ENCODE measurements at places on chromosomes 11 and 22.
A peak's percentile ranks its signal among the peaks of the same experiment; 100 is the strongest.

DNA sequence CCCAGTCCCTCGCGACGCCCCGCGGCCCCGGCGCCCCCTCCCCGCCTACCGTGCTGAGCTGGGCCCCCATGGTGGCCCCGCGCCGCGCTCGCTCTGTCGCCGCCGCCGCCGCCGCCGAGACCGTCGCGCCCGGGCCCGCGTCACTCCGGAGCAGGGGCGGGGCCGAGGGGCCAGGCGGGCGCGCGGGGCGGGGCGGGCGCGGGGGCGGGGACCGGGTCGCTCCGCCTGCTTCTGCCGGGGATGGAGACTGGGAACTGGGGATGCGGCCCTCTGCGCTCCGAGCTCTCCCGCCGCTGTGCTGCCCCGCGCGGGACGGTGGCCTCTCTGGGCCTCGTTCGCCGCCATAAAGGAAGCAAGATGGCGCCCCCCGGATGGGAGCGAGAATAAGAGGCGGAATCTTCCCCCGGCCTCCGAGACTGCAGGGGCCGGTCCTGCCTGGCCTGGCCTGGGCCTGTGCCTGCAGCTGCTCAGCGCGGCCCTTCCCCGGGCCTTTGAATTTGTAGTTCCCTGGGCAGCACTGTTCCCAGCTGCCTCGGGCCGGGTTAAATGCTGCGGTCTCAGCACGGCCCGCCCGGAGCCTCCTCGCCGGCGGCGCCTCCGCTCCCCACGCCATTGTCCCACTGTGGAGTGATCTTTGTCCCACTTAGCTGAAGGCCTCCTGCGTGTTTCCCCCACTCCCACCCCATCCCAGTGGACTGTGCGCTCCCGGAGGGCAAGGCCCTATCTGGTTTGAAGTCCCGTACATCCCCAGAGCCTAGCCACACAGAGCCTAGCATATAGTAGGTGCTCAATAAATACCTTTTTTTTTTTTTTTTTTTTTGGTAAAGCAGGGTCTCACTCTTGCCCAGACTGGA lies at the start of gene CYB5R3:
TSS of gene CYB5R3 (minus strand) at position 147 of the 854 bp plus-strand sequence. CDS start at position 70, 77 bp downstream.
- H3K36me3 ChIP-seq = no peaks in the 10 kb centered on the region
- no peaks in the 10 kb centered on the region for H3K27me3 ChIP-seq
- DNase-seq = peak; percentile 74
- H3K4me1 ChIP-seq = peaks cover 33% of the 10 kb centered on the region
- peak within 1 kb of the TSS; percentile 87 for H3K4me3 ChIP-seq

- no peaks in the 10 kb centered on the region for H3K36me3 ChIP-seq
- peaks cover 7% of the 10 kb centered on the region for H3K4me1 ChIP-seq
- no peaks in the 10 kb centered on the region for H3K27me3 ChIP-seq
- DNase-seq = no peak
- H3K4me3 ChIP-seq = no peak overlapping the region
Observed at GRCh38 chr11:1832920-1833295, 1.9 kb upstream of the SYT8 start.

DNA sequence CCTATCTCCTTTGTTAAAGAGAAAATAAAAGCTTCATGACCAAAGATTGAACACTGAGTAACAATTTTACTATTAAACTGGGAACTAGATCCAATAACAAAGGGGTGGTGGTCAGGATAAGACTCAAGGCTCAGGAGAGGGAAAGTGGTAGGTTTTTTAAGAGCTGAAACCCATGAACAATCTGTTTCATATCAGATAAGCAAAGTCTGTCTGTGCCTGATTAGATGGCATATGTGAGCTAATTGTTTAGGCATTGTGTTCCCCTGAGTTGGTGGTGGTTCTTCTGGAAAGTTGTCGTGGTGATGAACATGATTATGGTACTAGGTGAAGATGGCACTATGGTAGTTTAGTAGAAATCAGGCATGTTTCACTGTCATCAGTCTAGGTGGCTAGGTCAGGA lies 24.4 kb downstream of the USP47 start:
- no peak overlapping the region for H3K27ac ChIP-seq
- no peak overlapping the region for H3K4me3 ChIP-seq
- no peaks in the 10 kb centered on the region for H3K36me3 ChIP-seq
- no peaks in the 10 kb centered on the region for H3K27me3 ChIP-seq

DNA sequence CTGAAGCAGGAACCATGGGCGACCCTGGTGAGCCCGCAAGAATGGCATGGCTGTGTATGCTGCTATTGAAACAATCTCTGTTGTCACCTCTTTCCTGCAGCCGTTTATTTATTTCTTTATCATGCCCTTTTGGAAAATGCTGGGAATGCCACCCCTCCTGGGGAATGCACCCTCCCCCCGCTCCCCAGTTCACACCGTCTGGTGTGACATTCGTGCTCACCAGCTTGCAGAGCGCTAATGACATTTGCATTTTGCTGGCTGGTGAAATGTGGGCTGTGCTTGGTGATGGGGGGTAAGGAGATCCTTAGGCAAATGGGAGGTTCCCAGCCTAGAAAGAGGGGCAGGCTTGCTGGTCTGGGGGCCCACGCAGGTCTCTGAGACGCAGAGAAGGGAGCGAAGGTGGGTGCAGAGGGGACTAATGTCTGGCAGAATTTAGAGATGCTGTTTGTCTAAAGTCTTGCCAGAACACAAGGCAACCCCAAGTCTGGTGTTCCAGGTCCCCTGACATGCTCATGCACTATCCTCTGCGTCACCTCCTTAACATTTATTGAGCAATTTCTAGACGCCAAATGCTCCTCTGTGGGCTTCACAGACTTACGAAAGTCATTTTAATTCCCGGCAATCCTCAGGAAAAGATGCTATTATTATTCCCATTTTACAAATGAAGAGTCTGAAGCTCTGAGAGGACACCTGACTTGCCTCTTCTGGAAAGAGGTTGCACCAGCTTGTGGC lies 91.7 kb downstream of the TP53I11 start:
- no peak overlapping the region for H3K27ac ChIP-seq
- peaks cover 17% of the 10 kb centered on the region for H3K4me1 ChIP-seq
- no peaks in the 10 kb centered on the region for H3K27me3 ChIP-seq
- no peak overlapping the region for H3K4me3 ChIP-seq
- peaks cover 5% of the 10 kb centered on the region for H3K36me3 ChIP-seq

- H3K27ac ChIP-seq = no peak overlapping the region
- no peaks in the 10 kb centered on the region for H3K4me1 ChIP-seq
- no peak for DNase-seq
- no peaks in the 10 kb centered on the region for H3K36me3 ChIP-seq
Observed at GRCh38 chr22:35593891-35594470, 23.1 kb downstream of the MB start.

- no peak for DNase-seq
- no peaks in the 10 kb centered on the region for H3K36me3 ChIP-seq
- H3K4me3 ChIP-seq = no peak overlapping the region
- no peaks in the 10 kb centered on the region for H3K27me3 ChIP-seq
- no peaks in the 10 kb centered on the region for H3K4me1 ChIP-seq
Observed at GRCh38 chr22:33811686-33812085, 108.6 kb downstream of the LARGE1 start.

GRCh38 chr11:111272420-111272819 lies 25.9 kb upstream of the POU2AF3 start:
- H3K36me3 ChIP-seq = no peaks in the 10 kb centered on the region
- no peaks in the 10 kb centered on the region for H3K27me3 ChIP-seq
- H3K4me1 ChIP-seq = no peaks in the 10 kb centered on the region
- no peak overlapping the region for H3K4me3 ChIP-seq

- DNase-seq = no peak
- H3K27me3 ChIP-seq = no peaks in the 10 kb centered on the region
- H3K4me3 ChIP-seq = no peak overlapping the region
- H3K36me3 ChIP-seq = no peaks in the 10 kb centered on the region
- H3K27ac ChIP-seq = no peak overlapping the region
- H3K4me1 ChIP-seq = no peaks in the 10 kb centered on the region
Observed at GRCh38 chr11:23006730-23007129, 146.5 kb upstream of the CCDC179 start.

DNA sequence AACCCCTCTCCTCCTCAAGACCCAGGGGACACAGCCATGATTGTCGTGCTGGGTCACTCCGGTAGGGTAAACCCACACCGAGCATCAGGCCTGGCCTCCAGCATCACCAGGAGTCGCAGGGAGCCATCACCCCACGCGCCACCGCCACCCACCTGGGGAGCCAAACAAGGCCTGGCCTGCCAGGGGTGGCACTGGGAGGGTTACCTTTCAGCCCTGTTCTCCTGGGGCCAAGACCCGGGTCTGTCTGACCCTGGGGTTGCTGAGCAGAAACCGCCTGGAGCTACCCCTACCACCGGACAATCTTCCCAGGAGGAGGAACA lies 39.3 kb upstream of the NNMT start:
- no peak overlapping the region for H3K4me3 ChIP-seq
- H3K27me3 ChIP-seq = no peaks in the 10 kb centered on the region
- H3K36me3 ChIP-seq = no peaks in the 10 kb centered on the region
